T follicular helper cell (primary cell): ENCODE measurements at places on chromosomes 5 and 9.

DNA sequence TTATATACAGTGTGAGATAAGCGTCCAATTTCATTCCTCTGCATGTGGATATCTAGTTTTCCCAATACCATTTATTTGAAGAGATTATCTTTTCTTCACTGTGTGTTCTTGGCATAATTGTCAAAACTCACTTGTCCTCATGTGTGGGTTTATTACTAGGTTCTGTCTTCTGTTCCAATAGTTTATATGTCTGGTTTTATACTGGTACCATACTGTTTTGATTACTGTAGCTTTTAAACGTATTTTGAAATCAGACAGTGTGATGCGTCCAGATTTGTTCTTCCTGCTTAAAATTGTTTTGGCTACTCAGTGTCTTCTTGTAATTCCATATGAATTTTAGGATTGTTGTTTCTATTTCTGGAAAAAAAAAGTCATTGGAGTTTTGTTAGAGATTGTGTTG, 10.2 kb downstream of the NDUFAF2 start:
- DNase-seq: no peak

DNA sequence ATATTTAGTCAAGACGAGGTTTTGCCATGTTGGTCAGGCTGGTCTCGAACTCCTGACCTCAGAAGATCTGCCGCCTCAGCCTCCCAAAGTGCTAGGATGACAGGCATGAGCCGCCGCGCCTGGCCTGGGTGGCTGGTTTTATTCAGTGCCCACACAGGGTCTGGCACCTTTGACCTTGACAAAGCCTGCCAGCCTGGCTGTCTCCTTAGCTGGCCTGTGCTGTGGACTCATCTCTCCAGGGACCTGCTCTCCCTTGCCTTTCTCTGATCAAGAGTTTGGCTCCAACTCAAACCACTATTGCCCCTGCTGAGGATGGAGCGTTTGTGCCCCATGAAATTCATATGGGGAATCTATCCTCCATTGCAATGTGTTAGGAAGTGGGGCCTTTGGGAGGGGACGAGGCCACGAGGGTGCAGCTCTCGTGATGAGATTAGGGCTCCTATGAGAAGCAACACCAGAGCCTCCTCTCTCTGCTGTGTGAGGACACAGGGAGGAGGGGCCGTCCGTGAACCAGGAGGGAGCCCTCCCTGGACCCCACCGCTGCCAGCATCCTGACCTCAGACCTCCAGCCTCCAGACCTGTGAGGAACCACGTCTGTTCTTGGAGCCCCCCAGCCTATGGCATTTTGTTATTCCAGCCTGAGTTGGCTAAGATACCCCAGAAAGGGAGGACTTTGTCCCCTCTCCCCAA, 45.0 kb downstream of the MRPL36 start:
- no peak for DNase-seq

DNA sequence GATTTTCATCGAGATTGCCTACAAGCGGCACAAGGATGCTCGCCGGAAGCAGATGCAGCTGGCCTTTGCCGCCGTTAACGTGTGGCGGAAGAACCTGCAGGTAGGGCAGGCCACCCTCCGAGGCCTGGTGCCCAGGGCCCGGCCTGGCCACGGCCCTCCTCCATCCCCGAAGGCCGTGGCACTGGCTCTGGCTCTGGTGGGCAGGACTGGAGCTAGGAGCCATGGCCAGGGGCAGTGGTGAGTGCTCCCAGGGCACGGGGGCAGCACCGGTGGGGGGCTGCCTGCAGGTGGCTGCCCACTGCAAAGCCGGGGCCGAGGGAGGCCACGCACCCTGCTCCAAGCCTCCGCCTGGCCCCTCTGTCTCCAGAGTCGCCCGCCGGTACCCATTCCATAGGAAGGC, 6.0 kb downstream of the LRRC26 start:
- DNase-seq: no peak

- DNase-seq: no peak
These were observed 273.0 kb upstream of the SMC2 start for GRCh38 chr9:103821115-103821514.

DNA sequence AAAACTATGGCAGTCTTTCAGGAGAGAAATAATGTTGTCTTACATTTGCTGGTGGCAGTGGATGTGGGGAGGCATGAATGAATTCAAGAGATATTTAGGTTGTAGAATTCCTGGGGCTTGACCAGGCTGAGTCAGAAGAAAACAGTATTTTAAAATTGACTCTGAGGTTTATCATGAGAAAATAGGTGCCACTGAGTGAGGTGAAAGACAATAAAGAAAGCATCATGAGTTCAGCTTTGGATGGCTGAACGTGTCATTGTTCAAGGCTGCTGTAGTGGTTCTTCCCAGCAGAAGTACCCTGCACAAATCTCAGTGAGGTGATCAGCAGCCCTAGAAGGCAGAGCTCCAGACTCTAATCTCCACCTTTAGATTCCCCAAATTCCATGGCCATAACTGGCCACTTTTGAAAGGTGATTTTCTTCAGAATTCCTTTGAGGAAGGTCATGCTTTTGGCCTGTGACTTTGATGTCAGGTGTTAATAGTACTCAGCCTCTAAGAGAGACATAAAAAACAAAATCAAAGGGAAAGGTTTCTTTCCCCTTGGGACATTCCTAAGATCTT, 395.4 kb downstream of the NTRK2 start:
- no peak for DNase-seq

DNA sequence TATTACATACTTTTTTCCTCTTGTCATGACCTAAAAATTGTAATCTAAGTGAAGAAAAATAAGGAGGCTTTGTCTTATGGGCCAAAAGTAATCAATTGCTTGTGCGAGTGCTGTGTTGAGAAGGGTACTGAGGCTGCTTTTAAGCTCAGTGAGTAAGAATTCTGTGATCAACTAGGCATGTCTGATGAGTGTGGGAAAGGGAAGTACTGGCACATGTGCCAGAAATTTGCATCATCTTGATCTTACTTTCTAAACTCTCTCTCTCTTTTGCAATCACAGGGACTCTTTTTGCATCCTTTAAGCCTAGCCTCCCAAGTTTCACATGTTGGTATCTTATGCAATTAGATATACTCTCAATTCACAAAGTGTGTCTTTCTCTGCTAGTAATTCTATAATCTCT, 329.9 kb downstream of the KIF4B start:
- no peak for DNase-seq
